ENCODE measurements at places on chromosomes 11 and 22.

DNA sequence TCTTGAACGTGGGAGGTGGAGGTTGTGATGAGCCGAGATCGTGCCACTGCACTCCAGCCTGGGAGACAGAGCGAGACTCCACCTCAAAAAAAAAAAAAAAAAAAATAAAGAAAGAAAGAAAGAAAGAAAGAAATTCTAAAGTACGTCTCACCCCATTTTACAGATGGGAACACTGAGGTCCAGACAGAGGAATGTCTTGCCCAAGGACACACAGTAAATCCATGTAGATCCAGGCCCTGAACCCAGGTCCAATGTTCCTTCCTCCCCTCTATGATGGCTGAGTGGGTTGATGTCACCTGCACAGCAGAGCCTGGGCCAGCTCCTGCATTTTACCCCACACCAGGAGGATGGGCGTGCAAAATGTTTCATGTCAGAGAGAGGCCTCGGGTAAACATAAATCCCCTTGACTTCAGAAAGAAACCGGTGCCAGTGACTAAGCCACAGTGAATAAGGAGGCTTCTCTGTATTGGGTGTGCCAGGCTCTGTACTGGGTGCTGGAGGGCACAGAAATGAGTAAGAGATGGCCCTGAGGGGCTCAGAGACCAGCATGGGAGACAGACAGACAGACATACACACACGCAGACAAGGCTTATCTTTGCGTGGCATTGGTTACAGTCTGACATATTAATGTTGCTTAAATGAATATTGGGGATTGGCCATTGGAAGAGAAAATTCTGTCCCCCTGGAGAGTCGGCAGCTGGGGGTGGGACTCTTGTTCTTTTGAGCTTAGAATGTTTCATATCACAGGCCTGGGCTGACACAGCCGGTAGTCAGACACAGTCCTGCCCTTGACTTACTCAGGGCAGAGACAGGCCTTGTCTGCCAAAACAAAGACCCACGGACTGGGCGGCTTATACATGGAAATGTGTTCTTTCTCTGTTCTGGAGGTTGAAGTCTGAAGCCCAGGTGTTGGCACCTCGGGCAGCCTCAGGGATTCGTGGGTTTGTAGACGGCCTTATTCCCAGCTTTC, 105.4 kb downstream of the MIAT start:
- DNase-seq: no peak

GRCh38 chr11:1785749-1786413, 22.2 kb upstream of the CTSD start:
- no peak for DNase-seq

DNA sequence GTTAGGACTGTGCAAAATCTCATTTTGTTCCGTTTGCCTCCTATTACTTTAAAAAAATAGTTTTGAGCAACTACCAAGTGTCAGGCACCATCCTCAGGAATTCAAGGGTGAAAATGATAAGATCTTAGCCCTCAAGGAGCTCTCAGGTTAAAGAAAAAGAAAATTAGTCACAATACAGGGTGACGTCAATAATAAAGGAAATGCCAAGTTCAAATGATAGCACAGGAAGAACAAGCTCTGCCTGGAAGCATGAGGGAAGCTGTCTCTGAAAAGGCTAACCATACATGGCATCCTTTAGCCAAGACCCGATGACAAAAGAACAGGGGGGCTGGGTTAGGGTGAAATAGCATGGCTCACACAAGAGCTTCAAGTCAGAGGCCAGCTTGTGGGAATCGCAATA, 11.1 kb upstream of the MPZL2 start:
- DNase-seq: no peak

- no peak for DNase-seq
These were observed 63.0 kb upstream of the ALX4 start for GRCh38 chr11:44372989-44373388.

GRCh38 chr22:46162285-46162684, 12.0 kb downstream of the PPARA start:
- DNase-seq: no peak

- no peak for DNase-seq
These were observed 42.0 kb downstream of the MS4A2 start for GRCh38 chr11:60130496-60130895.

DNA sequence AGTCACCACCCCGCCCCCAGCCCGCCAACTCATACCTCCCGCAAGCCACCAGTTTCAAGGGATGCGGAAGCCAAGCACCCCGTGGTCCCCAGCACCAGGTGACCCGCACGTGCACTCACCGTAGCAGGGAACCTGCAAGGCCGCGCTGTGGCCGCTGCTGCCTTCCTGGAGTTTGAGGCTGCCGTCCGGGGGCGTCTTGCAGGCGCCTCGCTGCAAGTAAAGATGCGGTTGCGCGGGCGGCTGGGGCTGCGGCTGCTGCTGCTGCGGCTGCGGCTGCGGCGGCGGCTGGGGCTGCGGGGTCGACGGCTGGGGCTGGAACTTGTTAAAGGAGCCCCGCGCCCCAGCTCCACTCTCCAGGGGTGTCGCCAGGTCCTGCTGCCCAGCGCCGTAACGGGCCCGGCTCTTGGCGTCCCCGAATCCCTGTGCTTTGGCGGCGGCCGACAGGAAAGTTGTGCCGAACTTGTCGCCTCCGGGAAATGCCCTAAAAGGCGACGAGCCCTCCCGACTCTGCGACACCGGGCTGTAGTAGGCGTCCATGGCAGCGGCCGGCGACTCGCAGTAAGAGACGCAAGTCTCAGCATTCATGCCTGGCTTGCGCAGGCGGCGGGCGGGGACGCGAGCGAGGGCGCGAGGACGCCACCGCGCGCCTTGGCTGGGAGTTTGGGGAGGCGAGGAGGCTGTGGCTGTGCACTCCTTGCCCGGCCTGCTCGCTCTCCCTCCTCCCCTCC, at the start of gene ALX4:
Gene ALX4 (minus strand): TSS at position 662 of the 728 bp plus-strand sequence. CDS start 77 bp downstream, at position 585.
- no peak for DNase-seq

DNA sequence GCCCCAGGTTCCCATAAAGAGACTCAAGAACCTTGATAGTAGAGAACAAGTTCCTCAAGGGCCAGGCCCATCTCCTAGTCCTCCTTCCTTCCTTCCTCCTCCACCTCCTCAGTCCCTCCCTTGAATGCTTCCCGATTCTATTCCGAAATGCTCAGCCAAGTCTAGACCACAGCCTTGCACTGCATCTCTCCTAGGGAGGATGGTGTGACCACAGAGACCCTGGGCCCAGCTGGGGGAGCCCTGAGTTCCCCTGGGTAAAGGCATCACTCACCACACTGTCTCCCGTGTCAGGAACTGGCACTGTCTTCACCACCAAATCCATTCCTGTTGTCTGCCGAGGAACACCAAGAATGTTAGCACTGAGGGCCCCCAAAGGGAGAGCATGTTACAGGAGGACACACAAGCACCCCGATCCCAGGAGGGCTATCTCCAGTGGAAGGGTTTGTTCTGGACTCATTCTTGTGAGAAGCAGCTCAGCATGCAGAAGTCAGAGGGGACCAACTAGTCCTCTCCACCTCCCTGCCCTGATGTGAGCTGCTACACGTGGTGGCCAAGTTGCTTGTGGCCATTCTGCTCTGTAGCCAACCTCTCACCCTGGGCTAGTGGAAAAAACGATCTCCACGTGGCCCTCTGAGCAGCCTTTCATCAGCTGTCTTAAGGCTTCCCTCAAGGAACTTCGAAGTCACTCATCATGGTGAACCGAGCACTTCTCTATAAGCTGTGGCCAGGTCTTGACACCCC, 8.7 kb downstream of the IFT27 start:
- no peak for DNase-seq
